ENCODE measurements at places on chromosomes 1 and 21. TPM values are rescaled to one million over a fixed set of nuclear protein-coding genes. Genes with fewer than 3 reads are reported as not detected.

Gene PLK3
- total RNA-seq, result 19.6 TPM

Gene FCN3
- total RNA-seq, result not detected

Gene CYYR1
- total RNA-seq, result 3.0 TPM

Gene KLHDC9
- 4.8 TPM for total RNA-seq

Gene ZYG11A
- total RNA-seq, result not detected

DNA sequence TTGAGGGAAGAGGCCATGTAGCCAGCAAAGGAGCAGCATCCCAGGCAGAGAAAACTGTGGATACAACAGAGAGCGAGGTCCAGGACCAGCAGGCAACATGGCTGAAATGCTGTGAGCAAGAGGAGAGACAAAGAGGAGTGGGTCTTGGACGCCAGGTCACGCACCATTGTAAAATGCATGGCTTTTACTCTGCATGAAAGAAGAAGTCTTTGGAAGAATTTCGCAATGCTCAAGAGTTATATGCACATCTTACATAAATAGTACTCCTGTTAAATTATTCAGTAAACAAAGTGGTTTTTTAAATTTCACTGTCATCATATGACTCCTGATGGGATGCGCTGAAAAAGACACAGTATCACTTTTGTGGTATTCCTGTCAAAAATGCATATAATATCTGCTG is 3.5 kb downstream of the CD244 start:
- H3K36me3 ChIP-seq, result no peaks in the 10 kb centered on the region
- DNase-seq, result no peak
- H3K27me3 ChIP-seq, result no peaks in the 10 kb centered on the region
- H3K27ac ChIP-seq, result no peak overlapping the region

GRCh38 chr1:147236959-147237791 is 5.3 kb upstream of the CHD1L start:
- no peaks in the 10 kb centered on the region for H3K36me3 ChIP-seq
- no peak for DNase-seq
- H3K27me3 ChIP-seq, result no peaks in the 10 kb centered on the region
- H3K4me3 ChIP-seq, result peak overlapping the region; percentile 24
- H3K27ac ChIP-seq, result peak overlapping the region; percentile 89

GRCh38 chr21:34991366-34991957 is 57.6 kb downstream of the RUNX1 start:
- no peak overlapping the region for H3K27ac ChIP-seq
- no peaks in the 10 kb centered on the region for H3K36me3 ChIP-seq
- H3K27me3 ChIP-seq, result no peaks in the 10 kb centered on the region
- no peak overlapping the region for H3K4me3 ChIP-seq
- DNase-seq, result no peak

DNA sequence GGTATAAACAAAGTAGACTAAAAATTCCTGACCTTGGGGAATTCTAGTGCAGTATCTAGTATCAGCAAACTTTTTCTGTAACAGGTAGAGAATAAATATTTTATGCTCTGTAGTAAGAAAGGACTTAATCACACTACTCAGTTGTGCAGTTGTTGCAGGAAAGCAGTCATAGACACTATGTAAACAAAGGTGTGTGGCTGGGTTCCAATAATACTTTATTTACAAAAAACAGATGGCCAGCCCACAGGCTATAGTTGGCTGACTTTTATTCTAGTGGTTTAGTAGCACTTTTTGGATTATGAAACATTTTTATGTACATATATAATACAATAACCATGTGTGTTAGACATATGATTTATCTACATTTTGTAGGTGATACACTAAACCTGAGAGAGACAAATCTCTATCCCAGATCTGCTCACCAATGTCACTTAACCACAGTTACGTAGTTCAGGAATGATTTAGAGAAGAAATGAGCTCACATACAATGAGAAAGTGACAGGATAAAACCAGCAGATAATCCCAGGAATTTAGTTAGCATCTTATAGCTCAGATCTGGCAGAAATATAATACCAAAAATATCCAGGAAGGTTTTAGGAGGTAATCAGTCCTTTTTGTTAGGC is 56.1 kb downstream of the MIER1 start:
- peak overlapping the region; percentile 10 for H3K4me3 ChIP-seq
- H3K27ac ChIP-seq, result peak overlapping the region; percentile 31
- H3K4me1 ChIP-seq, result no peaks in the 10 kb centered on the region

DNA sequence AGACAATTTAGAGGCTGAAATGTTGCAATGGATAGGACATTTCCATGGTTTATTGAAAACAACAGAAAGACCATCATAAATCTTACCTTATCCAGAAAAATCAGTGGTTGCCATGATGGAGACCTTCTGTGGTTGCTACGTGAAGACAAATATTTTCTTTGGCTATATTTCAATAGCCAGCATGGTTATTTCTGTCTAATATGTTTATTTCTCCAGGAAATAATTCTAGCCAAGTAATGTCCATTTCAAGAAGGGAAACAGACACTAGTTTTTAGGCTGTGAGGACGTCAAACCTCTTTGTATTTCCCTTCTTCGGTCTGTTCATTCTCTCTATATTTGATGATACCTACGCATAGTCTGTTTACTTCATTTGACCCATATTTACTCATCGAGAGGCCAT is 49.2 kb upstream of the NFASC start:
- H3K27ac ChIP-seq, result no peak overlapping the region
- DNase-seq, result no peak
- H3K27me3 ChIP-seq, result no peaks in the 10 kb centered on the region
- H3K4me3 ChIP-seq, result no peak overlapping the region
- no peaks in the 10 kb centered on the region for H3K36me3 ChIP-seq

DNA sequence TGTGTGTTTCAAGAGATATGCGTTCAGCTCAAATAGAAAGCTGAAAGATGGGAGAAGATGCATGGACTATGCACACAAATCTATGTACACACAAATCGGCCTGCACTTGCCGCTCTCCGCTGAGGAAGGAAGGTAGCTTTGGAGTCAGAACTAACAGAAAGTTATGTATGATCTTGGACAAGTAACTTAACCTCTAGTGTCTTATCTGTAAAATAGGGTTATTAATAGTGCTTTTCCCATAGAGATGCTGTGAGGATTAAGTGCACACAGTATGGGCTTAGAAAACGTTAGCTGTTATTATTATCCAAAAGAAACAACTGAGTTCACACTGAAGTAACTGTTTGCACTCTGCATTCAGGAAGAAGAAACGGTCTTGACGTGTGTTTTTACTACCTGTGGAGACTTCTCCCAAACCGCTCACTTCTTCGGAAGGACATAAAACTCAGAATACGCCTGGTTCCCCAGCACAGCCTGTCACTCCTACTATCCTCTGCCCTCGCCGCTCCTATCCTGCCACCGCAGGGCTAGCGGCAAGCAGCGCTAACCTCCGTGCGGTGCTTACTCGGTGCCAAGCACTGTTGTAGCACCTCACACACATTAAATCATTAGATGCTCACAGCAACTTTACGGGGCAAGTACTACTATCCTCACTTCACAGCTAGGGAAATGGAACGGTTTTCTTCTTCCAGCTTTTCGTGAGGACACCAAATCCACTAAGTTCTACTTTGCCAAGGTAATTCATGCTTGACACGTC is 1.3 kb downstream of the TGFBR3 start:
- peaks cover 22% of the 10 kb centered on the region for H3K4me1 ChIP-seq
- no peaks in the 10 kb centered on the region for H3K27me3 ChIP-seq
- H3K4me3 ChIP-seq, result peak overlapping the region; percentile 74
- no peak for DNase-seq

DNA sequence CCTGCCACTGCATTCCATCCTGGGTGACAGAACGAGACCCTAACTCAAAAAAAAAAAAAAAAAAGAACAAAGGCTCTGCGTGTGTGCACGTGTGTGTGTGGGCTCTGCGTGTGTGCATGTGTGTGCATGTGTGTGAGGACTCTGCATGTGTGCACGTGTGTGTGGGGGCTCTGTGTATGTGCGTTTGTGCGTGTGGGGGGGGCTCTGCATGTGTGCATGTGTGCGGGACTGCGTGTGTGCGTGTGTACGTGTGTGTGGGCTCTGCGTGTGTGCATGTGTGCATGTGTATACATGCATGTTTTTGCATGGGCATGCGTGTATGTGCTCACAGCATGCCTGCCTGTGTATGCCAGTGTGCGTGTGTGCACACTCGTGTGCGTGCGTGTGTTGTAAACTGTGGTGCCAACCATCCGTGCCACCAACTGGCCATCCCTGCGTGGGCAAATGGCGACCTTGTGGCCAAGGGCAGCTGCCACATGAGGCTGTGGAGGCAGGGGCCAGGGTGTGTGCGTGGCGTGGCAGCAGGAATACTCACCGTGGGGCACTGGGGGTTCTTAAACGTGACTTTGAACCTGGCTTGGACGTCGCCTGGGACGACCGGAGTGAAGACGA is 26.8 kb upstream of the TMEM52 start:
- H3K36me3 ChIP-seq, result no peaks in the 10 kb centered on the region
- DNase-seq, result no peak
- H3K4me1 ChIP-seq, result peaks cover 18% of the 10 kb centered on the region
- H3K4me3 ChIP-seq, result no peak overlapping the region
- H3K27ac ChIP-seq, result no peak overlapping the region

GRCh38 chr1:168374566-168374965 is 93.9 kb downstream of the TBX19 start:
- no peak overlapping the region for H3K4me3 ChIP-seq
- H3K4me1 ChIP-seq, result peaks cover 3% of the 10 kb centered on the region
- H3K36me3 ChIP-seq, result no peaks in the 10 kb centered on the region
- no peak for DNase-seq

DNA sequence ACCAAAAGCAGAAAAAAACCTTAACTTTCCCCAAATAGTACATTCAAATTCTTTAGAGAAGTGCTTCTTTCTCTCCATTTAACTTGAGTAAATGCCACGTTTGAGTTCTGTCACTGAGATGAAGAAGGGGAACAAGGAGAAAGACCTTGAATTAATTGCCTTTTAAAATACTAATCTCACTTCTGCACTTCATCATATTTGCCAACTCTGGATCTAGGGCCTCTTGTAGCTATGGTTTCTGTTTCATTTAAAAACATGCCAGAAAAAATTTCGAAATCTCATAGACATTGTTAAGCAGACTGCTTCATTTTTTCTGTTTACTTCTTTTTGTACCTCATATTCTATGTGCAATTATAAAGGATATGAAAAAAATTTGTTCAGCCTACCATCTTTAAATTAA is 24.6 kb downstream of the MIXL1 start:
- no peak overlapping the region for H3K27ac ChIP-seq
- no peak for DNase-seq
- peaks cover 6% of the 10 kb centered on the region for H3K36me3 ChIP-seq
- H3K4me1 ChIP-seq, result no peaks in the 10 kb centered on the region
- no peaks in the 10 kb centered on the region for H3K27me3 ChIP-seq

DNA sequence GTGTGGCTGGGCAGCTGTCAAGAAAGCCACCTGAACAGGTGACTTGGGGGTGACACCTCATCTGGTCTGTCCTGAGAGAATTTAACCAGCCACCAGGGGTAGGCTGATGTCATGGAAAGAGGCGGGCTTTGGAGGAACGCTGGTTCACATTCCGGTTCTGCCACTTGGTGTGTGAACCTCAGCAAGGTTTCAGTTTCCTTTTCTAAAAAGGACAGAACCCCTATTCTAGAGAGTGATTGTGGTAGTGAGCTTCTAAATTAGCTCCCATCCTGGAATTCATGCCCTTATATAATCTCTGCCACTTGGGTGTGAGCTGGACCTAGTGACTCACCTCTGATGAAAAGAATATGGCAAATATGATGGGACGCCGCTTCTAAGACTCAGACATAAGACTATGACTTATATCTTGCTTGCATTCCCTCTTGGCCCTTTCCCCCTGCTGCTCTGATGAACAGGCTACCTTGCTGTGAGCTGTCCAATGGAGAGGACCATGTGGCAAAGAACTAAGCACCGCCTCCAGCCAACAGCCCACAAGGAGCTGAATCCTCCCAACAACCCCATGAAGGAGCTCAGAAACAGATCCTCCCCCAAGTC is 332.1 kb downstream of the RRAGC start:
- H3K4me1 ChIP-seq, result no peaks in the 10 kb centered on the region
- no peaks in the 10 kb centered on the region for H3K27me3 ChIP-seq
- peak; percentile 79 for DNase-seq
- no peak overlapping the region for H3K27ac ChIP-seq
- H3K4me3 ChIP-seq, result no peak overlapping the region

GRCh38 chr1:232280910-232281309 is 349.0 kb downstream of the SIPA1L2 start:
- no peak for DNase-seq
- H3K36me3 ChIP-seq, result no peaks in the 10 kb centered on the region
- no peak overlapping the region for H3K27ac ChIP-seq
- no peak overlapping the region for H3K4me3 ChIP-seq
- H3K4me1 ChIP-seq, result no peaks in the 10 kb centered on the region

DNA sequence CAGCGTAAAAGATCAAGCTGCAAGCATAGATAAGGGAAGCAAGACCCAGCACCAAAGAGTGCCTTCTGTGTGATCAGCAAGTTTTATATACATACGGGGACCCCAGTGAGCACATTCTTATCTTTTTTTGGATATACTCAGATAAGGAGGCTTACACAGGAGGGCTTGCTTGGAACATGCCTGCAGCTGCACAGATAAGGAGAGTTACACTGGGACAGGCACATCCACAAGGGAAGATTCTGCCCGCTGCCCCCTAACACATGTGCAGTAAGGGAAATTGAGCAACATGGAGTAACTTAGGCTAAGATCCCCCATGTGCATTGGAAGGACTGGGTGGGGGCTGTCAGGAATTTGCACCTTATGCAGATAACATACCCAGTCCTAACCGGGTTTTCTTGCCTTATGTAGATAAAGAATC is 1334.8 kb downstream of the MRPL39 start:
- DNase-seq, result no peak
- no peaks in the 10 kb centered on the region for H3K27me3 ChIP-seq
- no peaks in the 10 kb centered on the region for H3K4me1 ChIP-seq
- no peak overlapping the region for H3K4me3 ChIP-seq
- H3K27ac ChIP-seq, result no peak overlapping the region

GRCh38 chr21:34122047-34122446 is 48.7 kb downstream of the MRPS6 start:
- H3K4me3 ChIP-seq, result no peak overlapping the region
- H3K27me3 ChIP-seq, result no peaks in the 10 kb centered on the region
- H3K4me1 ChIP-seq, result no peaks in the 10 kb centered on the region
- DNase-seq, result no peak

- H3K4me3 ChIP-seq, result no peak overlapping the region
- H3K36me3 ChIP-seq, result no peaks in the 10 kb centered on the region
- H3K27me3 ChIP-seq, result no peaks in the 10 kb centered on the region
- no peak for DNase-seq
Observed at GRCh38 chr1:85195703-85196102, 5.1 kb downstream of the SYDE2 start.

GRCh38 chr1:145858238-145858900 is 512 bp downstream of the PIAS3 start:
- peak; percentile 74 for DNase-seq
- H3K27me3 ChIP-seq, result no peaks in the 10 kb centered on the region
- peak overlapping the region; percentile 95 for H3K27ac ChIP-seq
